ENCODE measurements at places on chromosomes 2 and 18. TPM values are rescaled to one million over a fixed set of nuclear protein-coding genes. Genes with fewer than 3 reads are reported as not detected.

ANKRD30BL gene
- not detected for total RNA-seq

MC2R gene
- total RNA-seq = not detected

MEMO1 gene
- 67.9 TPM for total RNA-seq

DNA sequence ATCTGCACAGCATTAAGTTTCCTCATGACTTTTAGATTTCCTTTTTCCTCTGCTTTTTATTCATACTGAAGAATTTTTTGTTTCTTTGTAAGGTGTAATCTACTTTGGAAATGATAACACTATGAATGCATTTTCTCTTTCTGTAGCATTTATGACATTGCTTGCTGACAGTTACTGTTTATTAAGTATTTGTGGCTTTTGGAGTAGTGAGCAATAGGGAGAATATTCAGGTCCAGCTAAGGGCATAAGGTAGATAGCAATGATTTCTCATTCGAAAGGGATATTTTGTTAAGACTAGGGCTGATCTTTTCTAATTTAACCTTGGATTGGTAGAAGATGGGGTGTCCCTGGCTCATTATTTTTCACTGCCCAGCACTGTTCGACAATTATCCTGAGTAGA is 80.3 kb downstream of the XRCC5 start:
- DNase-seq = no peak
